NCI-H524 treated with DMSO at 0.1 percent for 48 hours (cell line): ENCODE measurements at places on chromosomes 2 and 18.

- no peak for DNase-seq
Measured at GRCh38 chr2:229974266-229974665, 52.0 kb downstream of the FBXO36 start.

DNA sequence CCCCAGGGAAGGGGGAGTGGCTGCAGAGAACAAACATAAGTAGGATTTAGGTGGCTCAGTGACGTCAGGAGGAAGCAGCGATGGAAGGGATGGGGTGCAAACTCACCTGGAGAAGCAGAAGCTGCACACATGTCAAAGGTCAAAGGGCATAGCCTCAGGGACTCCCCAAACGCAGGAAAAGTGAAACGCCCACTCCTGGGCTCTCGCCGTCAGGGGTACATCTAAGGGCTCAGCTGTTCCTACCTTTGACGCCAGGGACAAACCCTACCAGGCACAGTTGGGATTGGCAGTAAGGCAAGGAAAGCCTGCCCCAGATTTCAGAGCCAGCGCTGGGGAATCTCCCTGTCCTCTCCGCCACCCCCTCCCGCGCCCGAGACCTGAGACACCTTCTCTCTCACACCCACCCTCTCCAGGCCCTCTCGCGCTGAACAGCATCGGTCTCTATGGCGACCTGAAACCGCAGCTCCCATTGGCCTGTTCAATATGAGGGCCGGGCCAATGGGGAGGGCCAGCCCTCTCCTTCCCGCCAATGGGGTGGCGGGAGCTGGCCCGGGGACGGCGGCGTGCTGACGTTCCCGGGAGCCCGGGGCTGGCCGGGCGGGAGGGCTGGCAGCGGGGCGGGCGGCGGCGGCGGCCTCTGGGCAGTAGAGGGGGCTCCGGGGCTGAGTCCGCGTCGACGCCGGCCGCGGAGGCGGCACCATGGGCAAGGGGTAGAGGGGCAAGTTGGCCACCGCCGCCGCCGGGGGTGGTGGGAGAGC lies at the start of the genes CCDC148 and PKP4:
Gene CCDC148, minus strand, starts transcription at position 445 of the 758 bp plus-strand sequence. Its CDS starts 314 bp downstream, at position 131.
Gene PKP4, plus strand, starts transcription at position 644 of the 758 bp plus-strand sequence. CDS start 76,233 bp downstream, outside the sequence.
- DNase-seq: peak; percentile 71

- DNase-seq: no peak
Measured at GRCh38 chr2:109531896-109532727, 81.7 kb downstream of the SEPTIN10 start.

DNA sequence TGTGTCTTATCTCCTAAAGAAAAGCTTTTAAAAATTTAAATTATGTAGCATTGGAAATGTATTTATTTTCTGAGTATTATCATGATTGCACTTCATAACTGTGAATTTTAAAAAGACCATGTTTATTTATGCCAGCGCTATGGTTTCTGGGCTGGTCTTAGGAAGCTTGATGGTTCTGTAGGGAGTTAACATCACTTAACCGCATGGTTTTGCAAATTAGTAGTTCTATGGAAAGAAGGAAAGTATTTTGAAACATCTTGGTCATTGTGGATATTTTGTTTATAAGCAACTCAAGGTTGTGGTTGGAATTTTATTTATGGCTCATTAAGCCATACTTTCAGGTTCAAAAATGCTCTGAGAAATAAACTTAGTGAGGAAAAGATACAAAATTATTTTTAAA lies 549.4 kb downstream of the STK39 start:
- DNase-seq: no peak

- no peak for DNase-seq
Measured at GRCh38 chr2:151869291-151869690, 41.1 kb upstream of the ARL5A start.

DNA sequence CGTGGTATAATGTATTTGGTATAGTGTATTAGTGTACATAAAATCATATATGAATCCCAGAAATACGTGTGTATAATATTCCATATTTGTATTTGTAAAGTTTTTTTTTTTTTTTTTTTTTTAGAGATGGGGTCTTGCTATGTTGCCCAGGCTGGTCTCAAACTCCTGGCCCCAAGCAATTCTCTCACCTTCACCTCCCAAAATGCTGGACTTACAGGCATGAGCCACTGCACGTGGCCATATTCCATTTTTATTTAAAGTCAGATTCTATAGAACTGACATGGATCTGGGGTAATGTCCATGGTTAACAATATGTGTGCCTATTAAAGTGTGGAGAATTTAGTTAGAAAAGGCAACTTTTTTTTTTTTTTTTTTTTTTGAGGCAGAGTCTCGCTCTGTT lies 71.5 kb downstream of the ANTXR1 start:
- DNase-seq: no peak

DNA sequence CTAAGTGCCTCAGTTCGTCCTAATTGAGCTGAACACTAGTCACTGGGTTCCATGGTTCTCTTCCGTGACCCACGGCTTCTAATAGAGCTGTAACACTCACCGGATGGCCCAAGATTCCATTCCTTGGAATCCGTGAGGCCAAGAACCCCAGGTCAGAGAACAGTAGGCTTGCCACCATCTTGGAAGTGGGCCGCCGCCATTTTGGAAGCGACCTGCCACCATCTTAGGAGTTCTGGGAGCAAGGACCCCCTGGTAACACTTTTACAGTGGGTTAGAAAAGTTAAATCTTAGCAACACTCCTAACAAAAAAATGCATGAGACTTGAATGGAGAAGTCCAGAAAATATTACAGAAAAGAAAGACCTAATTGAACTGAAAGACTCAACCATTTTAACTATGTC lies 84.5 kb downstream of the TMEM18 start:
- no peak for DNase-seq

DNA sequence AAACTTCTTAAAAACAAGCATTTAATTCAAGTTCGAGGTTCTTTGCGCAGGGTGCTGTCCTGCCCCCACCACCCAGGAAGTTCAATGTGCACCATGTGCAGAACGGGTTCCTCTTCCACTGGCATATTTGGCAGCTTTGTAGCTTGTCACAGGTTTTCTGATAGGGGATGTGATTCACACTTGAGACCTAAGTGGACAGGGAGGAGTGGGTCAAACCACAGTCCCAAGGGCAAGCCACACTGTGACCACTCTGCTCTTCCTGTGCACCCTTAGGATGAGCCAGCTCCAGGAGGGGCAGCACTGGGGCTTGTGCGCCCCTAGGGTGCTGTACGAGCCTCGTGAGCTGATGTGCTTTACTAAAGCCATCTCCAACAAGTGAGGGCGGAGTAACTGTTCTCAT lies 82.5 kb downstream of the TGFA start:
- no peak for DNase-seq

GRCh38 chr2:217901400-217901799 lies 101.4 kb downstream of the TNS1 start:
- DNase-seq: no peak

DNA sequence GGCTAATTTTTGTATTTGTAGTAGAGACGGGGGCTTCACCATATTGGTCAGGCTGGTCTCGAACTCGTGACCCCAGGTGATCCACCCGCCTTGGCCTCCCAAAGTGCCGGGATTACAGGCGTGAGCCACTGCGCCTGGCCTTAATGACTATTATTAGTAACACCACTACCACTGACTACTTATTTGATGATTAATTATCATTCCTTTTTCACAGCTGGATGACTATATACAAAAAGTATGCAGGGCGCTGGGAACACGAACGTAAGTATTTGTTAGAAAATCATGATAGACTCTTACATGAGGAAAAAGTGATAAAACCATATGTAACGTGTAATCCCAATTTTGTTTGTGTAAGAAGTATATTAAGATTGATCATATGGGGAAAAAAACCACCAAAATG lies 21.6 kb downstream of the DARS1 start:
- no peak for DNase-seq

- DNase-seq: no peak
Measured at GRCh38 chr2:203201426-203201825, 37.4 kb upstream of the CYP20A1 start.

DNA sequence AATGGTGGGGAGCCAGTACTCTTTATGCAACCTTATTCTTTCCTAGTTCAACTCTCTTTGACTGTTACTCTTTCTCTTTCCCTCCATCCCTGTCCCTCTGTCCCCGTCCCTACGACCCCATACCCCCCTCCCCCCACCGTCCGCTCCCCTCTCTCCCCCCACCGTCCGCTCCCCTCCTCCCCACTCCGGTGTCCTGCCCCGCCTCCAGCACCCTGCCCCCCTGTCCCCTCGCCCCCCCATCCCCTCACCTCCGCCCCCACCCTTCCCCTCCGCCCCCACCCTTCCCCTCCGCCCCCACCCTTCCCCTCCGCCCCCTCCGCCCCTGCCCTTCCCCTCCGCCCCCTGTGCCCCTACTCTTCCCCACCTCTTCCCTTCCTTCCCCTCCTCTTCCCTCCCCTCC lies 128.4 kb downstream of the LPIN1 start:
- no peak for DNase-seq

- no peak for DNase-seq
Measured at GRCh38 chr2:195945056-195945455, 123.6 kb downstream of the DNAH7 start.

DNA sequence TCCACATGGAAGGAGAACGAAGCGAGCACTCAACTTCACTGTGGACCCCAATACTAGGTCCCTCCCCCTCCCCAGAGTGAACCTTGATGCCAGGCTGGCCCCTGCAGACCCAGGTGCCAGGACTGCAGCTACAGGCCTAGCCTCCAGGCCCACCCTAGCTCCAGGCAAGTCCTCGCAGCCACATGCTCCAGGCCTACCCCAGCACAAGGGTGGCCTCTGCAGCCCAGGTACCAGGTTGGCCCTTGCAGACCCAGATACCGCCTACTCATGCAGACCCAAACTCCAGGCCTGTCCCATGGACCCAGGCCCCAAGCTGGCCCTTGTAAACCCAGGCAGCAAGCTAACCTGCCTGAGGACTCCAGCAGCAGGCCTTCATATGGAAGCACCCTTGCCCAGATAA lies 44.2 kb downstream of the KCNG2 start:
- no peak for DNase-seq

DNA sequence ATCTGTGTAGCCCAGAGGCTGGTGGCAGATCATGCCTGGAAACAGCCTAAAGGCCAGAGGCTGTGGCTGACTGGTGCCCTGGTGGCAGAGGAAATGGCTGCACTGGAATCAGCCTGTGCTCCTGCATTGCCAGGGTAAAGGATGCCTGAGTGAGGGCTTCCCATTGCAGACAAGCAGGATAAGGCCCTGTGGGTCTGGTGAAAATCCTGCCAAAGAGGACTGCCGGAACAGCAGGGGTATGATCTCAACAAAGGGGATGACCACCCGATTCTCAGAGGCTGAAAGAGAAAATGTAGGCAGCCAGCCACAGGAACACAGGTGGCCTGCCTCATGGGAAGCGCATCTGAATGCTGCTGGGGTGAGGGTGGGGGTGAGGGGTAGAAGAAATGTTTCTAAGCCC lies 48.2 kb downstream of the FBXO48 start:
- no peak for DNase-seq

DNA sequence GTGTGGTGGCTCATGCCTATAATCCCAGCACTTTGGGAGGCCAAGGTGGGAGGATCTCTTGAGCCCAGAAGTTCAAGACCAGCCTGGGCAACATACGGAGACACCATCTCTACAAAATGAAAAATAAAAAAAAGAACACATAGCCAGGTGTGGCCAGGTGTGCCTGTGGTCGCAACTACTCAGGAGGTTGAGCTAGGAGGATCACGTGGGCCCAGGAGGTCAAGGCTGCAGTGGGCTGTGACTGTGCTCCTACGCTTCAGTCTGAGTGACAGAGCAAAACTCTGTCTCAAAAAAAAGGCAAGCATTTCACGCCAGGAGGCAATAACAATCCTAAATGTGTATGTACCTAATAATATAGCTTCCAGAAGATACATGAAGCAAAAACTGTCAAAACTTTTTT lies 27.8 kb downstream of the USP40 start:
- DNase-seq: no peak

DNA sequence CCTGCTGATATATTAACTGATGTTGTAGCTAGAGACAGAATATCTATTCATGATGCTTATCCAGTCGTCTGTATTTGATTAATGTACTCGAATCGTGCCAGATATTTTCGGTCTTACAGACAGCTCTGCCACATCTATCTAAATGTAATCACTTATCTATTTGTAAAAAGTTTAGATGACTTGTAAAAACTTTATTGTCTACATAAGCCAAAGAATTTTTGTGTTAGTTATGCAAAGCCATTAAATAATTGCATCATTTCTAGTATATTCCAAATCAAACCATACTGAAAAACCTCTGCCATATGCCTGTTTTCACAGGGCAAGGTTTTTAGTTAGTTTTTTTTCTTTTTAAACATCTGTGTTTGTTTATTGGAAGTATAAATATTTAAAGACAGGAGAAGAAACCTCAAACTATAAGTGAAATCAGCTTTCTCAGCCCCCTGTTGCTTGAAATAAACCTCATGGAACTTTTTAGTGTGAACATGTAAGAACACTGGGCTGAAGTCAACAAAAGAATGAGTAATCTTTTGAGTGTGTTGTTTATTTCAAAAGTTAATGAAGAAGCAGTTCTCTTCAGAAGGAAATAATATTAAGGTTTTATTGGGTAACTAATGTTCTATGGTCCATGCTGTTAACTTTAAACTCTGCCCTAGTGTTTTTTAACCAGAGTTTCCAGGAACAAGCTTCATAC lies 657.6 kb upstream of the SYT4 start:
- DNase-seq: no peak

GRCh38 chr2:200667413-200667812 lies 81.6 kb downstream of the AOX1 start:
- no peak for DNase-seq

GRCh38 chr2:98615481-98615880 lies 7.1 kb downstream of the UNC50 start:
- DNase-seq: no peak

GRCh38 chr2:234436482-234436837 lies 60.4 kb downstream of the ARL4C start:
- no peak for DNase-seq

DNA sequence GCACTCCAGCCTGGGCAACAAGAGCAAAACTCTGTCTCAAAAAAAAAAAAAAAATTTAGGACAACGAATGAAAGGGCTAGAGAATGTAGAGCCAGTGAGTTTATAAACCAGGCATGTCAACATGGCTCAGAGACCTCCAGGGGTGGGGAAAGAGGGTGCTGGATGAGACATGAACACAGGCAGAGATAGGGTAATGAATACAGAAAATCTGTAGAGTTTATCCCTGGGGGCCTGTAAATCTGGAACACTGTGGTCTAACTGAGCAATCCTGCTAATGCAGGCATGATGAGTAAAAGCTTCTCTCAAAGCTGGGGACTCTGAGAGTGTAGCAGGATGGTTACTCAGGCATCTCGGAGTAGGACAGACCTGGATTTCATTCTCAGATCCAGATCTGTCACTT lies 59.2 kb upstream of the IGFBP2 start:
- DNase-seq: no peak
